Smooth muscle cell of trachea (primary cell): ENCODE measurements at places on chromosomes 4 and X. TPM values are rescaled to one million over a fixed set of nuclear protein-coding genes. Genes with fewer than 3 reads are reported as not detected.

HSD17B13 gene
- 0.15 and 0.17 TPM in 2 replicates for total RNA-seq

ADGRG2 gene
- total RNA-seq: 0.17 and 0.58 TPM in 2 replicates

GPR119 gene
- total RNA-seq: not detected in 2 replicates

SSX4B gene
- total RNA-seq: not detected in 2 replicates

MXRA5 gene
- total RNA-seq: 26.8 and 42.5 TPM in 2 replicates

BGN gene
- total RNA-seq: 10.5 and 57.7 TPM in 2 replicates

WFS1 gene
- 21.5 and 49.1 TPM in 2 replicates for total RNA-seq

CT55 gene
- total RNA-seq: not detected in 2 replicates

HSD17B11 gene
- 50.4 and 56.6 TPM in 2 replicates for total RNA-seq

CCKAR gene
- total RNA-seq: 19.4 and 25.2 TPM in 2 replicates

NDUFC1 gene
- total RNA-seq: 28.9 and 42.8 TPM in 2 replicates

SPRY1 gene
- 9.5 and 16.5 TPM in 2 replicates for total RNA-seq

RHOXF1 gene
- total RNA-seq: not detected in 2 replicates

UGT2A3 gene
- not detected in 2 replicates for total RNA-seq

RNF175 gene
- total RNA-seq: under 0.01 and 0.50 TPM in 2 replicates

MAGEA2 gene
- total RNA-seq: not detected in 2 replicates

NDST3 gene
- not detected in 2 replicates for total RNA-seq

SPANXB1 gene
- total RNA-seq: not detected in 2 replicates

FAM241A gene
- total RNA-seq: 0.83 and 1.9 TPM in 2 replicates

REELD1 gene
- total RNA-seq: not detected in 2 replicates

TIGD4 gene
- 0.17 and 0.29 TPM in 2 replicates for total RNA-seq

MSANTD1 gene
- 0.44 and 0.83 TPM in 2 replicates for total RNA-seq

MAGEB2 gene
- total RNA-seq: not detected in 2 replicates

CT45A5 gene
- total RNA-seq: not detected in 2 replicates

ITM2A gene
- total RNA-seq: 1.3 and 4.3 TPM in 2 replicates

GC gene
- not detected in 2 replicates for total RNA-seq
